ENCODE measurements at places on chromosomes 5 and 9.
A peak's percentile ranks its signal among the peaks of the same experiment; 100 is the strongest.

- no peak for DNase-seq
Measured at GRCh38 chr5:110854200-110854599, 115.4 kb downstream of the SLC25A46 start.

DNA sequence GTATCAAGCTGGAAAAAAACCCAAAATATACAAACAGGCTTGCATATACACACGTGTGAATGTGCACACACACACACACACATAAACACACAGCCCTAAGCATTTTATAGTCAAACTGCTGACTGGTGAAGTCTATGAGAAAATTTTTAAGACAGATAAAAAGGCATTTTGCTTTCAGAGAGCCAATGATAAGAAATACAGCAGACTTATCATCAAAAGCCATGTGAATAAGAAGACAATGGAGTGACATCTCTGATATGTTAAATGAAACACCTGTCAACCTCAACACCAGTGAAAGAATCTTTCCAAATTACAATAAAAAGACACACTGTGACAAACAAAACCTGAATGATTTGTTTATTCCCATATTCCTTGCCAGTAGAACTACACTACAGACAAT, 233.3 kb downstream of the CDH9 start:
- no peak for DNase-seq

GRCh38 chr9:129405089-129405826, 215.6 kb downstream of the C9orf50 start:
- DNase-seq = no peak

DNA sequence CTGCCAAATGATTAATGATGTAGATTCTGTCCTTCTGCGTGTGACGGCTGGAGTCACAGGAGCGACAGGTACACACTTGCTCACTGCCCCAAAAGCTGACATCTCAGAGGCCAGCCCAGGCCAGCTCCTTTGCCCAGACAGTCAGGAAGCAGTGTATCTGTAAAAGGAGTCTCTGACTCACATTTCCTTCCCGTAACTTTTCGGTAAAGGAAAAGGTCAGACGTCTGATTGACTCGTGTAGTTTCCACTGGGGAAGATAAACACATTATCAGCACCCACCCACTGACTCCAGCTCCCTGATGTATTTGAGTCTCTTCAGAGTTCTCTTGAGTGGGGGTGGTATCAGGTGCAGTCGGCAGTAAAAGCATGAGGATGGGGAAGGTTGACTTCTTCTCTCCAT, 64.4 kb upstream of the WWC1 start:
- DNase-seq = no peak

DNA sequence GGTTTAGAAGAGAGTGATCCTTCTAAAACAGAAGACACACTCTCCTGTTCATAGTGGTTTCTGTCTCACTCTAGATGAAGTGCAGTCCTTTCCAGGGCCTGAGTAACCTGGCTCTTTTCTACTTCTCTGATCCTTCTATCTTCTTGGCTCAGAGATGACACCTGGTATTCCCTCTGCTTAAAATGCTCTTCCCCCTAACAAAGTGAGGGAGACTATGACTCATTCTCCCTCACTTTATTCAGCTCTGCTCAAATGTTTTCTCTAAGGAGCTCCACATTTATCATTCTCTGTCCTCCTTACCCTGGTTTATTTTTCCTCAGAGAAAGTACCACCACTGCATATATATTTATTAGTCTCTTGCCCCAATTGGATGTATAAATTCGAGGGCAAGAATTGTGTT, 24.6 kb downstream of the TUT7 start:
- DNase-seq = no peak

- no peak for DNase-seq
Measured at GRCh38 chr9:38361473-38361850, 31.0 kb upstream of the ALDH1B1 start.

DNA sequence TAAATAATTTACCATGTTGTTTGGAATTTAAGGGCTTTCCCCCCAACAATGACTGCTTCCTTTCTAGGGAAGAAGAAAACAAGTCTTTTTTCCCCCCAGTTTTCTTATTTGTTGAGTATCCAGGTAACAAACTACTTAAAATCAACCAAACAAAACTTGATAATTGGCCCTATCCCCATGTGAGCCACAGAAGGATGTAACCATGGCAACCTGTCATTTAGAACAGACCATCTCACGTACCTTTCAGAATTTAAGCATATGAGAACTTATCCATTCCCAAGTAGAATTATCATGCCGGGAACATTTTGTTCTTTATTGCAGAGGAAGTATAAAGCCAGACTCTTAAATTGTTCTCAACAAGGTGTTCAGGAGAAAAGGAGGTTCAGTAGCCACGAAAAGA, 392.3 kb downstream of the CETN3 start:
- DNase-seq = no peak

GRCh38 chr9:127873886-127874285, 3.6 kb downstream of the AK1 start:
- no peak for DNase-seq

- DNase-seq = no peak
Measured at GRCh38 chr5:168874713-168875380, 295.7 kb upstream of the PANK3 start.

DNA sequence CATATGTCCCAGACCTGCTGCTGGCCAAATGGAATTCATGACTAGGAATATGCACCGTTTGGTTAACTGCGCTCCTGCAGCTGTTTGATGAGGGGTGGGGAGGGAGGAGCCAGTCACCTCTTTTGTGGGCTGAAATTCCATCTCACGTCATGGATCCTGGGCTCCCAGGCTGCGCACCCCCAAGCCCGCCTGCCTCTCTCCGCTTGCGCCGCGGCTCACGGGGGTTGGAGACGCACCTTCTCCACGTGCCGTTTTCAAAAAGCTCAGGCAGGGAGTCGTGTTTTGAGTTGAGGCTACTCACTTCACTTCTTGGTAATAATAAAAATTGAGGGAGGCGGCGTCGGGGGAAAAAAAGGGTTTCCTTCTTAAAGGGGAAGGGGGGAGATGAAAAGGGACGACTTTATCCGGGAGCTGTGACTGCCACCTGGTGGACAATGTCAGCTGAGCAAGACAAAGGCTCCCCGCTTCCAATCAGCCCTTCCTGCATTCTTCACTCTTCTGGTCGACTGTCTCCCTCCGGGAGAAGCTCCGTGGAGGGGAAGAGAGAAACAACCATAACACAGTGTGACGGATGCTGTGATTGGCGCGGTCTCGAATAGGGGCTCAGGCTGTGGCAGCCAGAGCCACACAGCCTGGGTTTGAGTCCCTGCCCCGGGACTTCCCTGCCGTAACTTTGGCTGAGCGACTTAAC, 15.9 kb upstream of the C5orf47 start:
- DNase-seq = peak; percentile 61

- no peak for DNase-seq
Measured at GRCh38 chr9:89497978-89498851, at the start of gene SEMA4D. SEMA4D (minus strand) TSS chr9:89498113; CDS start chr9:89405456, 92,657 bp downstream.
